ENCODE measurements at places on chromosomes 2 and 18. TPM values are rescaled to one million over a fixed set of nuclear protein-coding genes. Genes with fewer than 3 reads are reported as not detected.

RSAD2 gene
- total RNA-seq: 2.1 TPM

SIX3 gene
- 0.07 TPM for total RNA-seq

GLS gene
- 67.4 TPM for total RNA-seq

IL1R2 gene
- 6.0 TPM for total RNA-seq

ERFE gene
- 7.4 TPM for total RNA-seq

DUSP2 gene
- 16.7 TPM for total RNA-seq

DNA sequence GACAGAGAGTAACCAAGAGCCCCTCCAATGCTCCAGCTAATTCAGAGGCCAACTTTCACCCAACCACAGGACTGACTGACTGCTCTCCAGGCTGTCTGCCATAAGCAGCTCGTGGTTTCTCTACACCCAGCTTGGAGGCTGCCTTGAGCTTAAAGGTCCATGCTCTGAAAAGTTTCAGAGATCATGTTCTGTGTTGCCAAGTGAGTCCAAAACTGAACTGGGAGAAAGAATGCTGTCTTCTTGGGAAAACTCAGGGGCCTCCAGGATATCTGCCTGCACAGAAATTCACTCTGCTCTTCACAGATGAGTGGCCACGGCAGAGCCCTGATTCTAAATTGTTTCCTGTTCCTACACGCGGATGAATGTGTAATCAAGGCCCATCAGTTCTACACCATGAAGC, 51.1 kb downstream of the LPIN2 start:
- DNase-seq: no peak

DNA sequence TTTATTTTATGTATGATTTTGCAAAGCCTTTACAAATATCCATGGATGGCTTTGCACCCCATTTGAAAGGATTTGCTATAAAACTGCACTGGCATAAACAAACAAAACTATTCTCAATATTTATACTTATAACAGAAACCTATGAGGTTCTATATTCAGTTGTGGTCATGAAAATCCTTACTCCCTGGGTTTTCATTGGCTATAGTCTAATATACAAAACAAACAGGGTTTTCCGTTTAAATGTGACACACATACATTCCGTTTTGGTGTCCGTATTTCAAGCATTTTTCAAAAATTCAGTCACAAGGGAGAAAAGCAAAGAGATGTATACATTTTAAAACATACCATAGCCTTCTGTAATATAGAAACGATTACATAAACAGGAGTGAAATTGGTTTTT, 100.0 kb downstream of the TCF4 start:
- DNase-seq: no peak

DNA sequence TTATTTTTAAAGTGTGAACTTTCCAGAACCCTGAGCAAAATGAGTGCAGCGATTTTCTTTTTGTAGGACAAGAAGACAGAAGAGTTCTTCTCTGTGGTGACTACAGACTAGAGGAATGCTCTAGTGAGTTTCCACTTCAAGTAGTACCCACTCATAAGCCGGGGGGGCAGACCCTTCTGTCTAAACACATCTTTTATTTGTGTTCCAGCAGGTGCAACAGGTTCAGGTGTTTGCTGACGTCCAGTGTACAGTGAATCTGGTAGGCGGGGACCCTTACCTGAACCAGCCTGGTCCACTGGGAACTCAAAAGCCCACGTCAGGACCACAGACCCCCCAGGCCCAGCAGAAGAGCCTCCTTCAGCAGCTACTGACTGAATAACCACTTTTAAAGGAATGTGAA, 25.2 kb downstream of the PTRHD1 start:
- no peak for DNase-seq

DNA sequence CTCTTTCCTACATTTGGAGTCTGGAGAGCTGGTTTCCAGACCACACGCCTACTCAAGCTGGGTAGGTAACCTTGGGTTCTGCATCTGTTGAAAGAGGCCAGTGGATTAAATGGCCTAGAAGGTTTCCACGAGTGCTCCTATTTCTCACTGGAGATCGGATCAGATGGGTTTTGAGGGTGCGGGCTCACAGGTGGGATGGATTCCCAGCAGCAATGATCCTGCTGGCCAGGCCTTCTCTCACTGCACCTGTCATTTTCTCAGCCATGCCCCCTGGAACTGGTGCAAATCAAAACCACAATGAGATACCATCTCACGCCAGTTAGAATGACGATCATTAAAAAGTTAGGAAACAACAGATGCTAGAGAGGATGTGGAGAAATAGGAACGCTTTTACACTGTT, 747.5 kb upstream of the RAB6C start:
- DNase-seq: no peak

GRCh38 chr2:86218124-86218523, 18.9 kb downstream of the MRPL35 start:
- no peak for DNase-seq

DNA sequence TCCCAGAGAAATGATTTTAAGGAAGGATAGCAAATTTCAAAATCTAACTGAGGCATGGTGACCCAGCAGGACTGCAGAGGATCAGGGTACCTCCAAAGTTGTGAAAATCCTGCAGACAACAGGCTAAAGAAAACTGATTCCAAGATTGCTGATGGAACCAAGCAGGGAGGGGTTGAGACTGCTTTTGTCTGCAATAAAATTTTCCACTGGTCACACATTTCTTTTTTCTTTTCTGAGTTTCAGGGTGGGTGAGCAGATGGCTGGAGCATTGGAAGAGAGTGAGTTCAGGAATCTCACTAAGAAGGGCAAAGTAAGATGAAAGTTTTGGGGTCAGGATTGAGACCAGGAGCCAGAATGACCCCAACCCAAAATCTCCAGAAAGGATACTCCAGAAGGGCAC, 321.0 kb downstream of the TNS1 start:
- no peak for DNase-seq

DNA sequence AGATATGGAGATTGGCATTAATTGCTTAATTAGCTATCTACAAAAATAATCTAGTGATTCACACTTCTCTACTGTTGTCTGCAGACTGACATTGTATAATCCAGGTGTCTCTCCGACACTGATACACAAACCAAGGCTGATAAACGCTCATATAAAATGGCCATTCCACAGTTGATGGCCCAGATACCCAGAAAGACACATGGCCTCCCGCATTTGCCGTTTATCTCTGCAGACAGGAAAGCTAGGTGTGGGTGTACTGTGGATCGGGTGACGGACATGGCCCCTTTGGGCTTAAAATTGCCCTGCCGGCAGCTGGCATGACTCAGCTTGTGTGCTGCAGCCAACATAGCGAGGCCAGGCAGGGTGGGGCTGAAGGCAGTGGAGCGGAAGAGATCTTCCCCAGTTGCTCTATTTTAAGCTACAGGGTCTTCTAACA, 18.5 kb downstream of the PMAIP1 start:
- DNase-seq: peak; percentile 91

- no peak for DNase-seq
Observed at GRCh38 chr18:32455361-32455760, 15.3 kb downstream of the GAREM1 start.

GRCh38 chr2:67663776-67664175, 266.6 kb downstream of the ETAA1 start:
- DNase-seq: no peak

DNA sequence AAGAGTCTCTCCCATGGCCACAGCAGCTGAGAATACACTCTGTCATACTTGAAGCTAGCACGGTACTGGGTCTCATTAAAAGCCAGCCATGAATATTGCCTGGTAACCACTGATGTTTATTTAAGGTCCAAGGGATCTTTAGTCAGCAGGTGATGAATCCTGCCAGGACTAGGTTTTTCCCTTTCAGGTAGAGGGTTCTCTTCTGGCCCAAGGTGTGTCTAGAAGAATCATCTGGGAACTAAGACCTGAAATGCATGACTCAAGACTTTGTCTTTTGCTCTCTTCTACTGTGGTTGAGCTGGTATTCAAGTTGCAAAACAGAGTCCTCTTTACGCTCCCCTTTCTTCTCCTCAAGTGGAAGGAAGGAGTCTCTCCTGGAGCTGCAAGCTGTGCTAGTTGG, 400.5 kb upstream of the FSIP2 start:
- peak; percentile 50 for DNase-seq

- DNase-seq: no peak
Observed at GRCh38 chr2:101776172-101777043, 78.9 kb downstream of the MAP4K4 start.

- peak; percentile 32 for DNase-seq
Observed at GRCh38 chr2:77397763-77398162, 124.4 kb downstream of the LRRTM4 start.

DNA sequence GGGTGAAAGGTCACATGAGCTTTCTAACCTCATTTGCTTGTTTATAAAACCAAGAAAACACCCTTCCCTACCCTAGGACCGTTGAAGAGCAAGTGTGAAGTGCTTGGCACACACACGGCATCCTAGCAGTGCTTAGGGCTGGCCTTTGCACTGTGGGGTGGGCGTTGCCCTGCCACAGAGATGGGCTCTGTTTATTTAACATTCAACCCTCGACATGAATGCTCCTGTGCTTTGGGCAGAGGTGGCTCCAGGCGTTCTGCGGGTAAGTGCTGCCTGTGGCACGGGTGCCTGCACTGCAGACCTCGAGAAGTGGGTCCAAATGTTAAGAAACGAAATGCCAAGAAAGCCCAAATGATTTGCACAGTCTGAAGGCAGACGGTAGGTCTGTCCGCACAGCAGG, 170.1 kb downstream of the FHOD3 start:
- no peak for DNase-seq

GRCh38 chr2:30040147-30040546, 106.7 kb upstream of the YPEL5 start:
- peak; percentile 37 for DNase-seq

- no peak for DNase-seq
Observed at GRCh38 chr2:132390076-132390475, 26.5 kb upstream of the GPR39 start.

GRCh38 chr2:211516537-211516936, 960.1 kb downstream of the CPS1 start:
- DNase-seq: no peak

GRCh38 chr2:240565333-240566202, 2.7 kb upstream of the RNPEPL1 start:
- DNase-seq: peak; percentile 76

DNA sequence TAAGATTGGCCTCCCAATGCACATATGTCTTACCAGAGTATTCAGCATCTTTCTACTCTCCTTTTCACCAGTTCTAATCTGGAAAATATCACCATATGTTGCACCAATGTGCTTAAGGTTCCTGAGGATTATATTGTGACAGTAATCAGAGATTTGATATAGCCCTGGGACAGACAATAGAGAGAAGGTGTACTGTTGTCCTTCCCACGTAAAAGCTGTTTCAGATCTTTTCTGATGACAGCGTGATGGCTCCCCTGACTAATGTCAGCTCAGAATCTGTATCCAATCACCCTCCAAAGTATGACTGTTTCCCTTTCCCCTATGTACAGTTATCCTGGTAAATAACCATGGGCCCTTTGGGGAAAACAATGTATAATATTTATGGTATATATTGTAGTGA, 9.0 kb upstream of the MLPH start:
- DNase-seq: no peak

- no peak for DNase-seq
Observed at GRCh38 chr18:8912348-8913326, 189.9 kb upstream of the NDUFV2 start.

All from PC-3 (cell line).